ENCODE measurements at places on chromosomes 13 and 19.

DNA sequence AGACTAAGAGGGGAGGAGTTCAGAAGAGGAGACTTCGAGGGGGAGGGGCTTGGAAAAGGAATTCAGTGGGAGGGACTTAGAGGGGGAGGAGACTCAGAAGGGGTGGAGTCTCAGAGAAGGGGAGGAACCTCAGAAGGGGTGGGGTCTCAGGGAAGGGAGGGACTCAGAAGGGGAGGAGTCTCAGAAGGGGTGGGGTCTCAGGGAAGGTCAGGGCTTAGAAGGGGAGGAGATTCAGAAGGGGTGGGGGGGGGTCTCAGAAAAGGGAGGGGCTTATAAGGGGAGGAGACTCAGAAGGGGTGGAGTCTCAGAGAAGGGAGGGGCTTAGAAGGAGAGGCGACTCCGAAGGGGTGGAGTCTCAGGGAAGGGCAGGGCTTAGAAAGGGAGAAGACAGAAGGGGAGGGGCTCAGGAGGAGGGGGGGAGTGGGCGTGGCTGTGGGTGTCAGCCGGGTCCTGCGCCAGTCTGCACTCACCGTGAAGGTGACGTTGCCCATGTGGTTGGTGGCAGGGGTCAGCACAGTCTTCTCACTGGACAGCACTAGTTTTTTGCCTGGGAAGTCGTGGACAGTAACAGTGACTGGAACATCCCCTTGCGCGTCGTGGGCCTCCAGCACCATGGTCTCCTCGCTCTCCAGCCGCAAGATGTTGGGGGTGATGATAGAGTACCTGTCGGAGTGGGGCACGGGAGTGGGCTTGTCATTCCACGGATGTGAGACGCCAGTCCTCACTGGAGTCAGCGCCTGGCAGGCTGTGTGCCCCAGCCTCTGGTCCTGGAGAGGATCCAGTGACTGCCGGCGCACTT, 1.5 kb downstream of the C3 start:
- no peak for DNase-seq

DNA sequence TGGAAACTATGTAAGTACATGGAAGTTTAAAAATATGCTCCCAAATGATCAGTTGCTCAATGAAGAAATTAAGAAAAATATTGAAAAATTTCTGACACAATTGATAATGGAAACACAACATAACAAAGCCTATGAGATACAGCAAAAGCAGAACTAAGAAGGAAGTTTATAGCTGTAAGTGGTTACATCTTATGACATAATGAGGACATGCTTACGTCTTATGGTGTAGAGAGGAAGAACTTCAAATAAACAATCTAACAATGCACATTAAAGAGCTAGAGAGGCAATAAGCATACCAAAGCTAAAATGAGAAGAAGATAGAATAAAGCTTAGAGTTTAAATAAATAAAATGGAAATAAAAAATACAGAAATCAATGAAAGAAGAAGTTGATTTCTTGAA, 50.0 kb upstream of the CEACAM21 start:
- DNase-seq: no peak

DNA sequence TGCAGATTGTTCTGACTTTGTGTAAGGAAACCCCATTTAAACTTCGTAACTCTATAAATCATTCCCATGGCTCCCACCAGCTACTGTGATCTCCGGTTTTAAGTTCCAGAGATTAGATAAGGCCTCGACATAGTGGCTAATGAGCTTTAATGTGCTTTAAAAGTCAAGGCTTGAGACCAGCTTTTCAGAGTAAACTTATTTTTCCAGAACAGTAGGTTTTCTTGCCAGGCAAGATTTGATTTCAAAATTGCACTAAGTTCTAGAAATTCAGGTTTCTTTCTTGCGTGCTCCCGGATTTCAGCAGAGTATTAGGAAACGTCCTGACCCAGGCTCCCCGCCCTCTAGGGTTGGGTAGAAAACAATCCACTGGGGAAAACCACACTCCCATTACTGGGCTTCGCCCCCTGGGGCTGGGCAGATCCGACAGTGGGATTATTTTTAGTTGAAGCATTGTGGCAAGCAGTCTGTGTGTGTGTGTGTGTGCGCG, 43.3 kb downstream of the CRYL1 start:
- no peak for DNase-seq

GRCh38 chr19:10497371-10497770, 5.8 kb downstream of the KEAP1 start:
- DNase-seq: no peak

GRCh38 chr13:83215627-83216026, 666.6 kb downstream of the SLITRK1 start:
- DNase-seq: no peak

DNA sequence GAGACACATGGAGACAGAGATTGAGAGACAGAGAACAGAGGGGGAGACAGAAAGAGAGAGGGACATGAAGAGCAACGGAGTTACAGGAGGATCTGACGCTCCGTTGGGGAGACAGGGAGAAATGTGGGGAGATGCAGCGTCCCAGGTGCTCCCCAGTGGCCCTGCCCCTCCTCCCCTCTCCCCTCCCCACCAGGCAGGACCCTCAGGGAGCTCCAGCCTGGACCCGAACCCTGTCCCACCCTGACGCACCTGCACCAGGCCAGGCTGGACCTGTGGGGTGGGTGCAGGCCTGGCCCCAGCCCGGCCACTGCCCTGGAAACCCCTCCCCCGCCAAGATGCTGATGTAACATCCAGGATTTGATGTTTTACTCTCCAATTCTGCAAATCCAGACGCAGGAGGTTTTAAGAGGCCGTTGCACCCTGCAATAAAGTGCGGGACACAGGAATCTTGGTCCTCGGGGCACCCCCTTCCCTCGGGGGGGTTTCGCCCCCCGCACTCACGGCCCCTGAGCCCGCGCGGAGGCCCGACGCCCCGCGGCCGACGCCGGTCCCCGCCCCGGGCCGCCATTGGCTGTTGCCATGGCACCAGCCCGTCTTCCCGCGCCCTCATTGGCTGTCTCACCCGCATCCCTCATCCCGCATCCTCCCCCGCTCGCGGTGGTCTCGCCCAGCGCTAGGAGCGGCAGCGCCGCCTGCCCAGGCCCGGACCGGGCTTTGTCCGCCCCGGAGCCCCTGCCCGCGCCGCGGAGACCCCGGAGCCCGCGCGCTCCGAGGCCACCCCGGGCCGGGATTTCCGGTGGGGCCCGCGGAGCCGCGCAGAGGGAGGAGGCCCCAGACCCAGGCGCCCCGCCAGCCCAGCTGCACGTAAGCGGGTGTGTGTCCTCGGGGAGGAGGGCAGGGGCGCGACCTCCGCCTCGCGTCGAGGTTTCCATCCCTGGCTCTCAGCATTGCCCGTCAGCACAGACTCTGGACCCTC, at the start of gene APC2:
TSS of gene APC2 (plus strand) at position 655 of the 976 bp plus-strand sequence. CDS start 2,881 bp downstream, outside the sequence.
- DNase-seq: no peak

DNA sequence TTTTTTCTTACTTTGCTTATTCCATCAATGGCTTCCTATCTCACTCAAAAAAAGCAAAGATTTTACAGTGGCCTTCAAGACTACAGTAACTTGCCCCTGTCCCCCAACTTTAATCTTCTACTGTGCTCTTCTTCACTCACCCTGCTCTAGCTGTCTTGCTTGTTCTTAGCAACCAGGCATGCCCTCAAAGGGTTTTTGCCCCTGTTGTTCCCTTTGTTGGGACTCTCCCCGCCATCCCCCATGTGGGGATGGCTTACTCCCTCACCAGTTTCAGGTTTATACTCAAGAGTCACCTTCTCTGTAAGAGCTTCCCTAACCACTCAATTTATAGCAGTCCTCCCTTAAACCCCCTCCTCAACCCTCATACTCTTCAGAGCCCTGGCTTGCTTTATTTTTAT, 5.4 kb downstream of the MTMR6 start:
- no peak for DNase-seq

GRCh38 chr19:48190288-48190884, 19.9 kb downstream of the ZSWIM9 start:
- DNase-seq: peak; percentile 67

DNA sequence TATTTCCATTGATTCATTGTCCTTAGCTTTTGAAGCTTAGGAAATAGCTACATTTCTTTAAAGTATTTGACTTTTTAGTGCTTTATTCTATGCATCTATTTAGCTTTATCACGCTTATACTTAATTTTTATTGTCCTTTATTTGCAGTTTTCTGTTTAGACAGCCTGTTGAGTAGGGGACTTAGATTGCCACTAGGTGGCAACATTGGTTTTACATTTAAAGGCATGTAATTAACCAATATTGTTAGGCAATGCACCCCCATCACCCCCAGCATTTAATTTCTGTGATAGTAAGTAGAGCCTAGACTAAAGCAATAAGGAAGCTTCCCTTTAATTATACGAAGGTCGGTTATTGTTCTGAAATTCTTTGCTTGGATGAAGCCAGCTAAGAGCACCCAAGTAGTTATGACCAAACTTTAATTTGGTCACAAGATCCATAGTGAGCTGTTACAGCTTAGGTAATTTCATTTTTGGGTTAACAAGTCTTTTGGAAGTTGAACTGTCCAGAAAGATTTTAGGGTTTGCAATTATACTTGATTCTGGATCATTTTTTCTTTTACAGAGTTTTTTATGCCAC, 36.5 kb downstream of the B3GLCT start:
- DNase-seq: no peak

GRCh38 chr13:111283991-111284390, 36.5 kb upstream of the TEX29 start:
- DNase-seq: no peak

- no peak for DNase-seq
Measured at GRCh38 chr13:50810998-50811397, 32.5 kb downstream of the DLEU7 start.

- DNase-seq: no peak
Measured at GRCh38 chr19:21947775-21948174, 63.0 kb downstream of the ZNF208 start.

GRCh38 chr13:33328701-33329100, 43.1 kb upstream of the STARD13 start:
- no peak for DNase-seq

DNA sequence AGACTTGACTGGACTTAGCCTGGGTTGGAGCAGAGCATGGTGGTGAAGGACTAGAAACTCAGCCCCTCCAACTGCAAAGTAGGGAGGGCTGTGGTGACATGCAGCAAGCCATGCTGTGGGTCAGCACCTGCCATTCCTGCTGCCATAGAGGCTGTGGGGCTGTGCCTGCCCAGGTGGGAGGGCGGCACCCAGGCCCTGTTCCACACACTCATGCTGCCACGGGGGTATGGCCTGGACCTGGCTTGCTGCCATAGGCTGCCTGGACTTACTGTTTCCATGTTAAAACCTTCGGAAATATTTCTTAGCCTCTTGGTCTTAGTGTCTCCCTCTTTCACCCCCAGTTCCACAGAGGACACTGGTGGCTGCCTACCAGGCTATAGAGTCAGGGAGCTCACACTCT, 29.3 kb downstream of the CILP2 start:
- DNase-seq: no peak

DNA sequence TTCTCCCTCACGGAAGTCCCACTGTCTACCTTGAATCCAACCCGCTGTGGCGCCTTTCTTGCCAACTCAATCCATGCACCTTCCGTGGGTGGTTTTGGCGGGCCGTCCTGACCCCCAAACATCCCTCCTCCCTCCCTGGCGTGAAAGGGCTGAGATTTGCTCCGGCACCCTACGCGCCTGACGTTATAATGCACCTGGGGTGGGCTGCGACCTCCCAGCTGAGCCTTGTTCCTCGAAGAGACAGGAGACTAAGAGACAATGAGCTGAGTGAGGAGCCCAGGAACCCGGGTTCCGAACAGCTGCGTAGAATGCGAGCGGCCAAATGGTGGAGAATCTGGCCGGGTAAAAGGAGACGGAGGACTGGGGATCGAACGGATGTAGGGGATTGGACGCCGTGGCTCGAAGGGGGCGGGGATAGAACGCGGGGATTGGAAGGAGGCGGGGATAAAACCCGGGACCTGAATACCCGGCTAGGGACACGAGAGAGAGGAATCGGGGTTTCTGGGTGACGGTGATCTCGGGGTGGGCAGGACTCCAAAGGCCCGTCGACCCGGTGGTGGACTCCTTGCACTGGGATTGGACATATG, at the start of gene CPT1C:
TSS of gene CPT1C (plus strand) at position 461 of the 587 bp plus-strand sequence. CDS start 1,137 bp downstream, outside the sequence.
- peak; percentile 29 for DNase-seq

- no peak for DNase-seq
Measured at GRCh38 chr13:113048766-113049165, 56.8 kb upstream of the F7 start.

DNA sequence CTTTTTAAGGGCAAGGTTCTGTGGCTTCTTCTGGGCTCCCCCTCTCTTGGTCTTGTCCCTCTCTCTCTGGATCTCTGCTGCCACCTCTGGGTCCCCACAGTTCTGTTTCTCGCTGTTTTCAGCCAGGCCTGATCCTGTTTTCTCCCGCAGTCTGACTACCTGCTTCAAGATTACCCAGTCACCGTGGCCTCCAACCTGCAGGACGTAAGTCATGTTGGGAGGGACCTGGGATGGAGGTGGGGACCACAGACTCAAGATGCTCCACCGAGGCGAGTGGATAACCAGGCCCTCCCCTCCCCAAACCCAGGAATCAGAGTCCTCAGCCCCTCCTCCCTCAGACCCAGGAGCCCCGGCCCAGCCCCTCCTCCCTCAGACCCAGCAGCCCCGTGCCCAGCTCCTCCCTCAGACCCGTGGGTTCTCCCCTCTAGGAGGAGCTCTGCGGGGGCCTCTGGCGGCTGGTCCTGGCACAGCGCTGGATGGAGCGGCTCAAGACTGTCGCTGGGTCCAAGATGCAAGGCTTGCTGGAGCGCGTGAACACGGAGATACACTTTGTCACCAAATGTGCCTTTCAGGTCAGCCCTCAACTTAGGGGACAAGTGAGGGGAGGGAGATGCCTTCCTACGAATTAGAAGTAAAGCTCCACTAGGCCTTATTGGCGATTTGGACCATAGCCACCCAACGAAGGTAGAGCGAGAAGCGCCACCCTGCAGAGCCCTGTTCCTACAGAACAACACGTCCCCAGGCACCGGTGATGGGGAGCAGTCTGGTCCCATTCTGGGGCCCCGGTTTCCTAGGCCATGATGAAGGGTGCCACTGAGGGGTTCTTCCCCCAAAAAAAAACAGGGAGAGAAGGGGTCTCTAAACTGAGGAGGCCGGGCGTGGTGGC, 2.2 kb downstream of the FLT3LG start:
- peak; percentile 49 for DNase-seq

DNA sequence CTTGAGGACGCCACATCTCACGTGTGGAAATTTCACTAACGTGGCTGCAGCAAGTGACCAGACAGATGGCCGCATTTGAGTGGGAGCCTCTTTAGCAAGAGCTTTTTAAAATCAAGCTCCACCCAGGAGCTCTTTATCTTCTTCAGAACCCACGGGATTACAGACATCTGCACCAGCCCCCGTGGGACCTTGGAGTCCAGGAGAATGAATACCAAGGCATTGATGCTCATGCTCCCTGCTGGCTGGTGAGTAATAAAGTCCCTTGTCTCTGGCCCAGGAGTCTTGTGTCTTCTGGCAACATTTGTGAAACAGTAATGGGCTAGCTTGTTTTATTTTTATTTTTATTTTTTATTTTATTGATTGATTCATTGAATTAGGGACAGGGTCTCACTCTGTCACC, 64.4 kb downstream of the TRPM4 start:
- no peak for DNase-seq
